Kidney glomerular epithelial cell (primary cell): ENCODE measurements at places on chromosomes 16 and 17.

- no peak for DNase-seq
Measured at GRCh38 chr16:86033971-86034370, 135.0 kb downstream of the IRF8 start.

- peak; percentile 43 for DNase-seq
Measured at GRCh38 chr16:82456683-82457082, 170.1 kb upstream of the CDH13 start.

- DNase-seq: peak; percentile 63
Measured at GRCh38 chr17:78376161-78376560, 2.3 kb upstream of the PGS1 start.

DNA sequence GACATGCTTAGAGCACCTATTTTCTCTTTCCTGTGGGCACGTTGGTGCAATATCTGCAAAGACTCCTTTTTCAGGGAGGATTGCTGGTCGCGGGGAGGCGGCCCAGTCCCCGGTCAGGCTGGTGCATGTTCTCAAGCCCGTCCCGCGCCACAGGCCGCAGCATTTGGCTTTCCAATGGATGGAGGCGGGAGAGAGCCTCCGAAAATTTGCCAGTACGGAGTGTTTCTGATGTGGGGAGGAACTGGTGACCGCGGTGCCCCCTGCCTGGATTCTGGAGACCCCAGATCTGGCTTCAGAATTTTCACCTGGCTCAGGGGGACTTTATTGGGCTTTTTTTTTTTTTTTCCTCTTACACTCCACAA lies 2.3 kb downstream of the CMIP start:
- DNase-seq: no peak

DNA sequence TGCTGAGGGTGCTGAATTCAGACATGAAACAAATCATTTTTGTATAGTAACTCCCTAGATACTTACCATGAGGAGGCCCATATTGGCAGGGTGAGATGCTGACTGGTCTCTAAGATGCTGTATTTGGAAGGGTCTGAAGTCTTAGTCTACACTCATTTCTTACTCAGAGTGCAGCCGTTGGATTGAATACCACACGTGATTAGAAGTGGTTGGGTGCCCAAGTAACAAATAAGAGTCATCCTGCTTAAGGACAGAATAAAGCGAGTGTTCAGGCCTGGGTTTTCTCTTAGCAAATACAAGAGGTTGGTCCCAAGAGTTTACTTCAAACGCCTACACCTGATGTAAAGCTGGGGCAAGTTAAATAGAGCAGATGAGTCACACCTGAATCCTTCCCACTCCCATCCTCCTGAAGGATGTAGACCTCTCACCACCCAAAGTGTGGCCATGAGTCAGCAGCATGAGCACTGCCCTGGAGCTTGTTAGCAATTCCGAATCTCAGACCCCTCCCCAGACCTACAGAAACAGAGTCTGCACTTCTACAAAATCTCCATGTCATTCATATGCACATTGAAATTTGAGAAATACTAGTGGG lies 284.6 kb upstream of the CDH5 start:
- DNase-seq: no peak

- no peak for DNase-seq
Measured at GRCh38 chr16:76976101-76976500, 214.9 kb upstream of the MON1B start.

DNA sequence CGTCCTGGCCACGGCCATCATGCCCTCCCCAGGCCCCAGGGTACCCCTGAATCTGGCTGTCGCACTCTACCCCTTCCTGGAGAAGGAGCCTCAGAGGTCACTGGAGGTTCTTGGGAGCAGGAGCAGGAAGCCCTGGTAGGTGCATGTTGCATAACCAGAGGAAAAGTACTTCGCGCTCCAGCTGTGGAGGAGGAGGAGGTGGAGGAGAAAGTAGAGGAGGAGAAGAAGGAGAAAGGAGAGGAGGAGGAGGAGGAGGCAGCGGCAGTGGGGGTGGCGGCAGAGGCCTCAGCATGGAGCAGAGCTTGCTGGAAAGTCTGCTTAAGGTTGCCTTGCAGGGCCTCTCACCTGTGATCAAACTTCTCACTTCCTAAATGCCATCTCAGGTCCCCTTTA lies 61.8 kb downstream of the BAIAP2 start:
- peak; percentile 13 for DNase-seq

GRCh38 chr16:11161439-11161838 lies 94.6 kb downstream of the SOCS1 start:
- no peak for DNase-seq

DNA sequence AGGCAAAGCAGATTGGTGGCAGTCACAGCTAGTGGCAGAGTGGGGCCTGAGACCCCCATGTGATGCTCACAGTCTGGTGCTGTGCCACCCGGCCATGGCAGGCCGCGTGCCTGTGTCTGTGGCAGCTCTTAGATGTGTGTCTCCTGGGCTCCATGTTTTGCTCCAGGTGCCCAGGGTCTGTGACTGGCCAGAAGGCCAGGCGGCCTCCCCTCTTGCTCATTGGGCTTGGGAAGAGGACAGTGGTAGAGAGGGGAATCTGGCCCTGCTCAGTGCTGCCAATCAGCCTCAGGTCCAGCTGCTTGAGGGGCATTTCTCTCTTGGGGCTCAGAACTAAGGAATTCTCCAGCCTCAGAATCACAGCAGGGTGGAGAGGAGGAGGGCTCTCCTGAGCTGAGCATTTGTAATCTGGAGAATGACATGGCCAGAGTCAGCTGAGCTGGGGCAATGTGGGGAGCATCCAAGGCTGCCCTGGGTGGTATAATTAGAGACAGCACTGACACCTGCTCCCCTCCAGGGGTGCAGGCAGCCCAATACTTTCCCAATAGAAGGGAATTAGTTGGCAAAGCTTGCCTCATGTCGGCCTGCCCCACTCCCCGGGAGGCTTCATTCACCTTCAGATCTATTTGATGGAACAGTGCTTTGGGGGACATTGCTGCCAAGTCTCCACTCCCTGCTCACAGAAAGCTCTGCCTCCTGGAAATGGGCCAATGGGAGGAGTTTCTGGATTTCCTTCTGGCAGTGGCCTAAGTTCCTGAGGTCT lies 2.7 kb upstream of the LASP1NB start:
- peak; percentile 13 for DNase-seq

DNA sequence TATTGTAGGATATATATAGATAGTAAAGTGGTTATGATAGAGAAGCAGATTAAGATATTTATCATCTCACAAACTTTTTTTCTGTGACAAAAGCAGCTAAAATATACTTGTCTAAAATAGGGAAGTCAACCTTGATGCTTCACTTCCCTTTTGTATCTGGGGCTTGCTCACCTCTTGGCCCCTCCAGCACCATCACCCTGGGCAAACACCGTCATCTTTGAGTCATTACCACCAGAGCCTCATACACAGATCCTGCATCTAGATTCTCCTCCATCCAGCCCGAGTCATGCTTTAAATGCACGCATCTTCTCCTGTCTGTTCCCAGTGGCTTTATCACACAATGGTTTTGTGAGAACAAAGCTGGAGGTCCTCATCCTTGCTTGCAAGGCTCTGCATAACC lies 1062.7 kb upstream of the EEF2KMT start:
- no peak for DNase-seq

- no peak for DNase-seq
Measured at GRCh38 chr16:48277158-48277557, 29.8 kb upstream of the ABCC11 start.

DNA sequence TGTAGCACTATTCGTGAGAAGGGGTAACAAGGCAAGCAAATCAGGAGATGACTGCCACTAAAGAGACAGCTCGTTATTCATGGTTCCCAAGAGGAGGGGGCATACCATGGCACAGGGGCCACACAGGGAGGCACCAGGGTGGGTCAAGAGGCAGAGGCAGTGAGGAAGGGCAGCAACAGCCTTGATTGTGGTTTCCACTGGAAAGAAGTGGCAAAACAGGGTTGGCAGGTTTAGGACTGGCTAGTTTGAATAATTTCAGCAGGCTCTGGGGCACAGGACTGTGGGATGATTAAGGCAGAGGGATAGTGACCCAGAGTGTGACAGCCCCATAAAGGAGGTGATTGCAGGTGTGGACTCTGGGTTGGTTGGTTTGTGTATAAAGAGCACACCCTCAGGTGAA lies 188.9 kb downstream of the CBLN1 start:
- no peak for DNase-seq

- DNase-seq: no peak
Measured at GRCh38 chr17:7262192-7262934, at the start of gene CLDN7. CLDN7 (minus strand) TSS chr17:7262478; CDS start chr17:7262043, 435 bp downstream.

DNA sequence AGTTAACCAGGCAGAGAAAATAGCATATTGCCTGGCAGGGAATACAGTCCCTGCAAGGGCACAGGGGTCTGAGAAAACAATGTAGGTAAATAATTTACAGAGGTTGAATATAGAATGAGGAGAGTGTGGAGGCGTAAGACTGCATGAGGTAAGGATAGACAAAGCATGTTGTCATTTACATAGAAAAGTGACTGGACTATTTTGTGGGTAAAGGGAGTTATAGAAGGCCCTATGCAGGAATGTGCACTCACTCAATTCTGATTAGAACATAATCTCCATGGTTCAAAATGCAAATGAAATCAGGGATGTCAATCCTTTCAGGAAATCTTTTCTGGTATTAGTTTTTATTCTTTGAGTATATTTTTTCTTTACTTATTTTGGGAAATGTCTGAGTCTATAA lies 285.7 kb upstream of the SALL1 start:
- no peak for DNase-seq

DNA sequence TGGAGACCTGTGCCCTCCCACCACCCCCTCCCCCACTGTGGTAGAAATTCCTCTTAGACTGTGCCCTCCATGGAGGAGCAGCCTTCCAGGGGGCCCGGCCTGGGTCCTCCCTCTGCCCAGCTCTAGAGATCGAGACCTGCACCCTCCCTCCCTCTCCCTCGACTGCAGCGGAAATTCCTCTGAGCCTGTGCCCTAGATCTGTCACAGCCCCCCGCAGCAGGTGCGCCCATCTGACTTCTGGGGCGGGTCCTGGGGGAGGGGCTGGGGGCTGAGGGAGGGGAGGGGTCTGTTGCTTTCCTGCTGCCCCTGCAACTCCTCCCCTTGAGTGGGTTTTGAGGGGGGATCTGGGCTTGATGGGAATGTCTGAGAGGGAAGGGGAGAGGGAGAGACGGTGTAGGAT lies 177.8 kb upstream of the GSE1 start:
- DNase-seq: no peak

DNA sequence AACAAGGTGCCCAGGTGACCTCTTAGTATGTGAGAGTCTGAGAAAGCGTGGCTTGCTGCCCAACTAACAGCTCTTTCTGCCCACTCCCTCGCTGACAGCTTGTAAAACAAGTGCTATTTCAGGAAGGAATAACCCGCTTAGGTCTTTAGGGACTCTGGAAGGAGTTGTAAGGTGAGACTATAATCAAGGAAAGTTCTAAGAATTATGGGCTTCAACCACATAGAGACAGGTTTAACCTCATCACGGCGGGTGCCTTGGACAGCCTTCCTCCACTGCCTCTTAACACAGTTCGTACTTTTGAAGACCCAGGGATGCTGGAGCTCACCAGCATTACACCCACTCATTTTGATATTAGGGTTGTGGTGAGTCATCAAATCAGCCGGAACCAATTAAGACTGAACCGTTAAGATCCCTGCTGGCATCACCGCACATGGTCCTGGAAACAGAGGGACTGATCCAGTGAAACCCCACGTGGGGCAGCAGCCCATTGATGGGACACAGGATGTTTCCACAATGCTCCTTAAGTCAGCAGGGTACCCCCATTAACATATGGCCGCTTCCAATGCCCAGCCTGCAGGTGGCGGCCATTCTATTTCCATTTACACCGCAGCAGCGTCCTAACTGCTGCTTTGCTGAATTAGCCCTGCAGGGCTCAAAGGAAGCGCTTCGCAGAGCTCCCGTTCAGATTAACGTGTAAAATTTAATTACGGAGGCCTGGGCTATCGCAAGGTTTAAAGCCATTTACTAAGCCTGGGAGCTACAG lies 176.6 kb upstream of the SDK2 start:
- no peak for DNase-seq

GRCh38 chr17:59008737-59009136 lies 97.9 kb downstream of the TRIM37 start:
- DNase-seq: no peak

- DNase-seq: no peak
Measured at GRCh38 chr16:6496996-6497395, 835.6 kb upstream of the RBFOX1 start.

GRCh38 chr17:59901604-59902003 lies 8.7 kb downstream of the RPS6KB1 start:
- no peak for DNase-seq

- no peak for DNase-seq
Measured at GRCh38 chr16:17301593-17302135, 169.1 kb downstream of the XYLT1 start.

DNA sequence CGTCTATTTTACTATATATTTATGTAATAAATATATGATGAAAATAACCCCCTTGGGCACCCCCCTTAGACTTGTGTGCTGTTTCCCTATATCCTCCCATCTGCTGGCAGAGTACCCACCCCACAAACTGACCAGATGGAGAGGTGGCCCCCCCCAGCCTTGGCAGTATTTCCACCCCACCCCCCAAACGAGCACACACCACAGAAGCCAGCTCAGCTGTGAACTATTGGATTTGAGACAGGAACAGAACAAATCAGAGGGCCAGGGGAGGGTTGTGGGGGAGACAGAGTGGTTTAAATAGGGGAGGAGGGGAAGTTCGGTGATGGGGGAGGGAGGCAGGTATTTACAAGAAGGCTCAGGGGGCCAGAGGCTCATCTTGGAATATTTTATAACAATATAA lies 7.8 kb downstream of the NR1D1 start:
- DNase-seq: no peak

DNA sequence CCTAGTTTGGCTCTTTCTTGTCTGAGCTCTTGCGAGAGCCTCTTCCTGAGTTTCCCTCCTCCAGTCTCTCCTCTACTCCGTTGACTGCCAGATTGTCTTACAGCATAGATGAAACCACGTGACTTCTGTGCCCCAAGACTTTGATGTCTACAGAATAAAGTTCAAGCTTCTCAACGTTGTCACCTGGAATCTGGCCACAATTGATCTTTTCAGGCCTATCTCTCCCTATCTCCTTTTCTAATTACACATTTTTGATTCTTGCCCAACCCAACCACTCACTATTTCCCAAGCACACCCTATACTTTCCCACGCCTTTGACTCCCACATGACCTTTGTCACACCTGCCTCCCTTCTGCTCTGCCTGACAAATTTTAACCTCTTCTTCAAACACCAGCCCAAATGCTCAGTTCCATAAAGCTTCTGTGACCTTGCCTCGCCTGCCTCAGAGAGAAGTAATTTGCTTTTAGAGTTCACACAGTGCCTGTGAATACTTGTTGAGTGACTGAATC lies 52.4 kb upstream of the PMFBP1 start:
- DNase-seq: no peak

DNA sequence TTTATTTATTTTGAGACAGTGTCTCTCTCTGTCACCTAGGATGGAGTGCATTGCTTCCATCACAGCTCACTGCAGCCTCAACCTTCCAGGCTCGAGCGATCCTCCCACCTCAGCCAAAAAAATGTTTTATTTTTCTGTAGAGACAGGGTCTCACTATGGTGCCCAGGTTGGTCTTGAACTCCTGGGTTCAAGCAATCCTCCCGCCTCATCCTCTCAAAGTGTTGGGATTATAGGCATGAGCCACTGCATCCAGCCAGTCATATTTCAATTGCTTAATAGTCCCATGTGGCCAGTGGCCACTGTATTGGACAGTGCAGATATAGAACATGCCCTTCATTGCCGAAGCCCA lies 15.3 kb downstream of the TMC7 start:
- DNase-seq: no peak
